ENCODE measurements at places on chromosomes 6 and 20.

- DNase-seq: no peak
Observed at GRCh38 chr6:113818578-113818977, 38.6 kb upstream of the MARCKS start.

DNA sequence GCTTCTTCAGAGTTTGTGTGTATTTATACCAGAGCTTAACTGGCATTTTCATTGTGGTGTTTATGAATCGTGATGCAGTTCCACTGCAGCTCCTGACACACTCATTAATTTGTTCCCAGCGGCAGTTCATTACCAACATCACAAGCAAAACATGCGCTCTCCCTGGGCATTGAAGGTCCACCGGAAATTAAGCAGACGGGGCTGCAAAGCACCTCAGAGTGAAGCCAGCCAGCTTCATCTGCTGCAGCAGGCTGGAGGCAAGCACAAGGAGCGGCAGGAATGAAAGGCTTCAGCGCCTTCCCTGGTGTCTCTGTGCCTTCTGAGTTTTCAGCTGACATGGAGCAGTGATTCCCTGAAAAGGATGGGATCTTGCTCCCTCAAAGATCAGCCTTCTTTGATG, 246.0 kb upstream of the SPTLC3 start:
- DNase-seq: no peak

- no peak for DNase-seq
Observed at GRCh38 chr6:87336367-87336766, 7.3 kb upstream of the GJB7 start.

GRCh38 chr6:97705568-97705967, 422.6 kb upstream of the MMS22L start:
- no peak for DNase-seq

DNA sequence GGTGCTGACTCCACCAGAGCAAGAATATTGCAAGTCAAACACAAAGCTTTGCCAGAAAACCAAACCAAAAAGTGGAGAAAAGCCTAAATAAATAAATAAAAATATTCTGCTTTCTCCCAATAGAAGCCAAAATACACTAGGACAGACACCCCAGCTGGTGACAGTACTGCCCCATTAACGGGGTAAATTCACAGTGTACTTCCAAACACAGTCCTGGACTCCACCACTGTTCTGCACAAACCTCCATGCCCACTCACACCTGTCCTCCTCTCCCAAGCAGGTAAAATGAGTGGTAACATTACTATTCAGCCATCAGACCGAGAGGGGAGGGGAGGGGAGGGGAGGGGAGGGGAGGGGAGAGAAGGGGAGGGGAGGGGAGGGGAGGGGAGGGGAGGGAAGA, 70.7 kb downstream of the RALGAPA2 start:
- no peak for DNase-seq

DNA sequence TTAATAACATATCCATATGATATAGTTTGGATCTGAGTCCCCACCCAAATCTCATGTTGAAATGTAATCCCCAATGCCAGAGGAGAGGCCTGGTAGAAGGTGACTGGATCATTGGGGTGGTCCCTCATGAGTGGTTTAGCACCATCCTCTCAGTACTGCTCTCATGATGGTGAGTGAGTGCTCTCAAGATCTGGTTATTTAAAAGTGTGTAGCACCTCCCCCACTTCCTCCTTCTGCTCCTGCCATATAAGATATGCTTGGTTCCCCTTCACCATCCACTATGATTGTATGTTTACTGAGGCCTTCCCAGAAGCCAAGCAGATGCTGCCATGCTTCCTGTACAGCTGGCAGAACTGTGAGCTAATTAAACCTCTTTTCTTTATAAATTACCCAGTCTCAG, 22.9 kb downstream of the IRF4 start:
- no peak for DNase-seq

DNA sequence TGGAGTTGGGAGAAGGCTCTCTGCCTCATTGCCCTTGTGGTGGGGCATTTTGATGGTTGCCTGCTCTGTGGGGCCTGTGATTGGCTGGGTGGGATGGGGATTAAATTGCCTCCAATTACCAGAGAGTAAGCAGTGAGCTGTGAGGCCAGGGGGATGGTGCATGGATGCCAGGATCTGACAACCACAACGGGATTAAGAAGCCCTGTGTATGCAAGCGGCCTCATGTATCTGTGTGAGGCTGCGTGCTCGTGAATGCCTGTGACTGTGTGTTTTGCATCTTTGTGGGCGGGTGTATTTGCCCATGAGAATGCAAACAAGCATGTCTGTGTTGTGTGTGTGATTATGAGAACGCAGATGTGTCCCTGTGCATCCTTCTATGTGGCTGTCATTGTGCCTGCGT, 46.1 kb downstream of the CD40 start:
- DNase-seq: no peak

DNA sequence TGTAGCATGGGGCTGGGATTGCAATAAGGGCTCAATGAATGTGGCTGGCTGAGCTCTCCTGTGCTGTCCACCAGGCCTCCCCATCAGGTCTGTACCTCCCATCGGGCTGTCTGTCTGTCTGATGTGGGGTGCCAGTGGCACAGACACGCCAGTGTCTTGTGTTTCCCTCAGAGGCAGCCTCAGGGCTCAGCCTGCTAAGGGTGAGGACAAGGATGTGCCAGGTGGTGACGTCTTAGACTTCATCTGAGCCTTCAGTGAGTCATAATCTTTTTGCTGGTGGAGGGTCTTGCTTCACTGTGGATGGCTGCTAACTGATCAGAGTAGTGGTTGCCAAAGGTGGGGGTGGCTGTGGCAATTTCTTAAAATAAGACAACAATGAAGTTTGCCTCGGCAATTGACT, 194.7 kb downstream of the NRN1 start:
- no peak for DNase-seq

- no peak for DNase-seq
Observed at GRCh38 chr6:32816746-32817204, at the start of gene HLA-DOB. HLA-DOB (minus strand) TSS chr6:32817002; CDS start chr6:32816951, 51 bp downstream.

DNA sequence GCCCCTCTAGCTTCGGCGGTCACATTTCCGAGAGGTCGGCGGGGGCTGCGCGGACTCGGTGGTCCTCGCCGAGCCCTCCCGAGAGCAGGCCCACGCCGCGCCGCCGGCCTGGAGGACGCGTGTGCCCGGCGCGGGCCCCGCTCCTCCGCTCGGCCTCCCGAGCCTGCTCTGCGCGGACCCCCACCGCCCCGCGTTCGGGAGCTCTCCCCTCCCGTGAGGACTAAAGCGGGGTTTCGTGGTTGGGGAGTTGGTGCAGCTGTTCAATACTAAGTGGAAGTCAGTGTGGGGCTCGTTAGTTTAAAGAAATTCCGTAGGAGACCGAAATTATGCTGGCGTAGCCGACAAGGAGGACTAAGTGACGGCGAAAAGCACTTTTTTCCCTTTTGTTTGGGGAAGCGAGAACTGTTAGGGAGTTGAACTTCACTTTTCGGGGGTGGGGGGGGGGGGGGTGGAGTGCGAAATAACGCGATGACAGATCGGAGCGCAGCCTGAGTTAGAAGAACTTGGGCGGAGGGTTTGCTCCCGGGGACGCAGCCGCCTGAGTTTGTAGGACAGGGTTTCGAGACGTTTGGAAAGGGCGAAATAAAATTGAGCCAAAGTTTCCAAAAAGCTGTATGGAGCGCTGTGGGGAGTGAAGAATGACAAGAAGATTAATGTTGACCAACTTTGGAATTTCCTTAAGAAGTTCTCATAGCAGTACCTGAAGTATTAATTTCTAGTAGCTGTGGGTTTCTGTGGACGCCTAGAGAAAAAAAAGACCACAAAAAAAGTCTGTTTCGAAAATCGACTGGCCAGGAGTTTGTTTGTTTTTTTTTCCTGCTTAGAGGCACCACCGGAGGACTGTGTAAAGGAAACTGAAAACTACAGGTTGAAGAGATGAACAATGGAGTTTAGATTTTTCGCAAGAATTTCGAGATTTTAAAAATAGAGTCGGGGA, 1.4 kb downstream of the QKI start:
- no peak for DNase-seq

DNA sequence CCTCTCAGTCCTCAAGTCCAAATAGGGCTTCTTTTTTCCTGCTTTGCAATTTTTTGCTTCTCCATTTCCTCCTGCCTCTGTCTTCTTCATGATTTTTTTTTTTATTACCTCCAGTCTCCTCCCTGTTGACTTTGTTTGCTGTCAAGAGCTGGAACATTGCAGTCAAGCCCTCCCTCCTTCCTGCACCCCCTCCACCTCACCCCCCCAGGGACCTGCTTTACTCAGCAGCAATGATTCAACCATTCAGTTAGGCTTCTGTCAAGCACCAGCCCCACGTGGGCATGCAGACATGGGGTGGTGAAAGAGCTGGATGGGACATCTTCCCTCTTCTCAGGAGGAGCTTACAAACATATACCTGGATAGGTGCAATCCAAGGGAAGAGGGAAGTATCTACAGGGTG, 142.4 kb downstream of the LRFN2 start:
- peak; percentile 14 for DNase-seq

DNA sequence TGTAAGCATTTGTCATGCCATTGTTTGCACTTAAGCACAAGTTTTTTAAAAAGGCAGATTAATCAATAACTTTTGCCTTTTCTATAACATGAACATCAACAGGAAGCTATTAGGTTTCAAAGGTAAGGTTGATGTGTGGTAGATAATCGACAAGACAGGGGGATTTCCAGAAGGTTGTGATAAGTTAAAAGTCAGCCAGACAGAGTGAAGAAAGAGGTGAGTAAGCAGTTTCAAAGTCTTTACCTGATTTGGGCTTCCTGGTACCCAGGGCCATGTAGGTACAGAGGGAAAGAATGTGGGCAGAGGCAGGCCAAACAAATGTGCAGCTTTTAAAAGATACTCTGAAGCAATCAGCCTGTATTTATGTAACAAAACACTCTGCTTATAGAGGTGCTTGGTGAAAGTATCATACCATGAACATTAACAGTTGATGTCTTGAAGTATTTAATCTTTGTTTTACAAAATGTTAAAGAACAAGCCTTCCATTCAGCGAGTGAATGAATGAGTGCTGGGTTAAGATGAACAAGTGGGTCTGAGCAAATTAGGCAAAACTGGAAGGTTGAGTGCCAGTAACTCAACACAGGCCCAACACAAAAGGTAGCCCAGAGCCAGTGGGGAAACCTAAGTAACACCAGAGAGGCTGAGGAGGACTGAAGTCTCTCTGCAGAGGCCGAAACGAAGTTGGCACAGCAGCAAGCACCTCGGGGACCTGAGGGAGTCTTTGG, 60.2 kb downstream of the LRRC1 start:
- no peak for DNase-seq

Measured in skeletal muscle cell (primary cell).